ENCODE measurements at places on chromosomes 16 and 17.

GRCh38 chr16:26857371-26857770 is 209.4 kb upstream of the C16orf82 start:
- no peak for DNase-seq

GRCh38 chr16:878072-878784 is 77.7 kb upstream of the GNG13 start:
- DNase-seq = no peak

DNA sequence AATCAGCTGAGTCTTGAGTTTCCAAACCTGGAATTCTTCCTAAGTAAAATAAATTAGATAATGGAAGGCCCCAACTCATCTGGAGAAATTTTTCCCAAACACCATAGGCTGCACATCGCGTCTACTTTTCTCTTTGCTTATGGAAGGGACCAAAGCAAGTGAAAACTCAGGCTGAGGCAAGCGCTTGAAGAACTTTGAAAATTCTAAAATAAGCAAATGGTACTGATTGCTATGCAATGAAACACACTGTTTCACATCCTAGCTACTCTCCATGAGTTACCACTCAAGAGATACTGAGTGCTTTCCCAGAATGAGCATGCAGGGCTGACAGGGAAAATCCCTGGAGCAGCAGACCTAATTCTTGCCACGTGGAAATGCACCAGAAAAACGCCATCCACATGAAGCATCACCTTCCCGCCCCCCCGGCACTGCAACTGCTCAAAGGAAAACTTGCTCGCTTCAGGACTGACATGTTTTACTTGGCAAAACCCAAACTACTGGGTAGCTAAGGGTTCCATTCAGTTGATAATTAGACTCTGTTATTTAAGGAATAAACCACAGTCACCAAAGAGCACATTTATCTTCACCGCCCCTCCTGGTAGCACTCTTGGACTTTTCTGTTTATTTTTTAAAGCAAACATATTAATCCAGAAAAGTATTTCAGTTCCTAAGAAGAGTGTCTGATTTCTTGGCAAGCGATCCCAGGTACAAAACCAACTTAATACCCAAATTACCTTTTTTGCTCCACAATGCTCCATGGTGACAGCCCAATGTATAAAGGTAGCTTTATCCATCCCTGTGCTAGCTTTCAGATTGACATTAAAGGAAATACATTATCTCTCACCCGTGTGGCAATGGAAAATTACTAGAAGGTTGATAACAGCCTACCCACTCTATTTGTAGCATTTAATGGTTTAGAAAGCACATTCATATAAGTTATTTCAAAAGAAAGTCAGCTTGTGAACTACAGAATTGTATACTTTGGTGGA is 62.5 kb downstream of the WDR59 start:
- DNase-seq = no peak

GRCh38 chr16:10865991-10866966 is 10.7 kb upstream of the CIITA start:
- DNase-seq = no peak

GRCh38 chr17:38428112-38428642 is at the start of gene ARHGAP23:
ARHGAP23 (plus strand) TSS chr17:38428464; CDS start chr17:38428486, 22 bp downstream.
- DNase-seq = peak; percentile 21

- DNase-seq = no peak
These were observed 46.5 kb downstream of the CDK5R1 start for GRCh38 chr17:32533296-32533695.

- DNase-seq = no peak
These were observed 90.6 kb downstream of the CACNG3 start for GRCh38 chr16:24346734-24347133.

GRCh38 chr16:70788668-70789594 is 12.0 kb downstream of the VAC14 start:
- DNase-seq = no peak

- peak; percentile 11 for DNase-seq
These were observed 49.8 kb downstream of the TMEM100 start for GRCh38 chr17:55672585-55673501.

- DNase-seq = no peak
These were observed 26.5 kb upstream of the ARL6IP1 start for GRCh38 chr16:18827890-18828289.

Data from MCF 10A (cell line).